Pancreas (tissue), 10 donors: ENCODE measurements at places on chromosomes 12 and 14. TPM values are rescaled to one million over a fixed set of nuclear protein-coding genes. Genes with fewer than 3 reads are reported as not detected.

- H3K36me3 ChIP-seq = no peaks in the 10 kb centered on the region
- no peak overlapping the region for H3K4me3 ChIP-seq
- no peak for DNase-seq
- H3K4me1 ChIP-seq = no peaks in the 10 kb centered on the region
- no peaks in the 10 kb centered on the region for H3K27me3 ChIP-seq
Measured at GRCh38 chr14:90344331-90345238, 12.8 kb upstream of the NRDE2 start.

- no peak overlapping the region for H3K27ac ChIP-seq
- H3K4me1 ChIP-seq = peaks cover 41% of the 10 kb centered on the region
Measured at GRCh38 chr12:68638171-68638570, 27.5 kb downstream of the RAP1B start.

GRCh38 chr12:120843472-120843871, 60.7 kb downstream of the SPPL3 start:
- H3K27ac ChIP-seq = no peak overlapping the region
- H3K4me3 ChIP-seq = no peak overlapping the region
- no peaks in the 10 kb centered on the region for H3K27me3 ChIP-seq
- H3K36me3 ChIP-seq = no peaks in the 10 kb centered on the region

DNA sequence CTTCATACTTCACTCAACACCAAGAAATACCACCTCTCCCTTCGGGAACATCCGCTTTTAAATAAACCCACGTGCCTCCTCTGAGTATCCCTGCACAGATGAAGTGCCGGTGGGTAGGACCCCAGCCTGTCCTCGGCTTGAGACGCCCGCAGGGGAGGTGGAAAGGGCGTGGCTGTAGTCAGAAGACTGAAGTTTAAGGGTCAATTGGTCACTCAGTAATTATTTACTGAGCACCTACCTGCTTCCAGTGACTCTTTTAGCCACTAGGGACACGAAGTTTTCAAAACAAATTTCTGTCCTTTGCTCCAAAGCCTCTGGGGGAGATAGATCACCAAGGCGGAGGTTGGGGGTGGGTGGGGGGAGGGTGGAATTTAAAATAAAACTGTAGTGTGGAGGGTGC, 309.4 kb downstream of the VRK1 start:
- H3K27me3 ChIP-seq = no peaks in the 10 kb centered on the region
- no peak for DNase-seq
- H3K4me1 ChIP-seq = no peaks in the 10 kb centered on the region

- H3K36me3 ChIP-seq = no peaks in the 10 kb centered on the region
- no peak overlapping the region for H3K4me3 ChIP-seq
- H3K4me1 ChIP-seq = no peaks in the 10 kb centered on the region
- DNase-seq = no peak
- H3K27ac ChIP-seq = no peak overlapping the region
- H3K27me3 ChIP-seq = no peaks in the 10 kb centered on the region
Measured at GRCh38 chr12:103348935-103349334, 146.8 kb downstream of the C12orf42 start.

DNA sequence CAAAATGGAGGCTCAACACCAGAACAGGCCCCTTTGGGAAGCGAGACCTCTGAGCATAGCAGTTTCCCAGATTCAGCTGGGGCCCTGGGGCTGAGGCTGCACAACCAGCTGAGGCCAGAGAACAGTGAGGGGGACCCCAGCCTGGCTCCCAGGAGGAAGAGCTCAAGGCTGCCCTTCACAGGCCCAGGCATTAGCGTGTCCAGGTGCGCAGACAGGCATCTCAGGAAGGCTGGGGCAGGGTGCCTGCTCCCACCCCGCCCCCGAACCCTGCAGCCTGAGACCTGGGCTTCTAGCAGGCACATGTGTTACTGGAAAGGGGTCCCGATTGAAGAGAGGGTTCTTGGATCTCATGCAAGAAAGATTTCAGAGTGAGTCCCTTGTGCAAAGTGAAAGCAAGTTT, 27.2 kb downstream of the CALM1 start:
- no peaks in the 10 kb centered on the region for H3K4me1 ChIP-seq
- no peaks in the 10 kb centered on the region for H3K36me3 ChIP-seq
- H3K27me3 ChIP-seq = no peaks in the 10 kb centered on the region
- DNase-seq = no peak
- H3K4me3 ChIP-seq = no peak overlapping the region

- H3K36me3 ChIP-seq = no peaks in the 10 kb centered on the region
- no peak overlapping the region for H3K27ac ChIP-seq
- no peak for DNase-seq
- H3K4me1 ChIP-seq = no peaks in the 10 kb centered on the region
- H3K27me3 ChIP-seq = no peaks in the 10 kb centered on the region
- no peak overlapping the region for H3K4me3 ChIP-seq
Measured at GRCh38 chr12:15346488-15346887, 24.2 kb downstream of the PTPRO start.

DNA sequence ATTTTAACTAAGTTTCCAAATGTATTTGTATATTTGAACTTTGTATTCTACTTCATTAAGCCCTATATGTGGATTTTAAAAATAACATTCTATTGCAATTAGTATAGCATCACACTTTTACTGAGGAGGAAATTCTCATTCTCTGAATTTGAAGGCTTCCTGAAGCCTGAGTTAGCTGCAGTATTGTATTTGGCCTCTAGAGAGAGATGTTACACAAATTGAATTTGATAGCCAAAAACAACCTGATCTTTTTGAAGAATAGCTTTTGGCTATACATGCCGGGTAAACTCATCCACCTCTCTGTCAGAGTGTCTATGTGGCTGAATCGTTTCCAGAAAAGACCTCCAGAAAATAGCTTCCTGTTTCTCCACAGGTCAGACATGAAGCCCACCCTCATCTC, 316.5 kb upstream of the OR4E1 start:
- H3K36me3 ChIP-seq = no peaks in the 10 kb centered on the region
- H3K27me3 ChIP-seq = no peaks in the 10 kb centered on the region
- H3K4me1 ChIP-seq = no peaks in the 10 kb centered on the region
- no peak for DNase-seq

DNA sequence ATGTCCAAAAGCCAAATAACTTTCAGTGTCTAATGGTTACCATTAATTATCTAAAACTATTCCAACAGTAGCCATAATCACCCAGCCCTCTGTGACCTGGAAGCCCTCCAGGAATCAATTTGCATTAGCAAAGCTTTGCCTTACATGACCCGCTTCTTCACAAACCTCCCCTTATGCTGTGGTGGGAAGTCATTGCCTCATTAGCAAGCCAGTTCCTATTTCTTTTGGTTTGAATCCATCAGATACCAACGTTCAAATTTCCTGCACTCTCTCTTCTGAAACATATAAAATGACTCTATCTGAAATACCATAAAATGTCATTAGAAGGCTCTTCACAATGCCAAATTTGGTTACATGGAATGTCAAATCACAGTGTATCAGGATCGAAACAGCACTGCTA, 268.3 kb upstream of the PRKD1 start:
- no peak overlapping the region for H3K4me3 ChIP-seq
- H3K27ac ChIP-seq = no peak overlapping the region
- DNase-seq = no peak
- no peaks in the 10 kb centered on the region for H3K4me1 ChIP-seq
- no peaks in the 10 kb centered on the region for H3K27me3 ChIP-seq

- no peak overlapping the region for H3K4me3 ChIP-seq
- H3K27ac ChIP-seq = no peak overlapping the region
- no peaks in the 10 kb centered on the region for H3K36me3 ChIP-seq
- no peak for DNase-seq
- no peaks in the 10 kb centered on the region for H3K27me3 ChIP-seq
Measured at GRCh38 chr14:61499991-61500390, 178.6 kb downstream of the PRKCH start.

DNA sequence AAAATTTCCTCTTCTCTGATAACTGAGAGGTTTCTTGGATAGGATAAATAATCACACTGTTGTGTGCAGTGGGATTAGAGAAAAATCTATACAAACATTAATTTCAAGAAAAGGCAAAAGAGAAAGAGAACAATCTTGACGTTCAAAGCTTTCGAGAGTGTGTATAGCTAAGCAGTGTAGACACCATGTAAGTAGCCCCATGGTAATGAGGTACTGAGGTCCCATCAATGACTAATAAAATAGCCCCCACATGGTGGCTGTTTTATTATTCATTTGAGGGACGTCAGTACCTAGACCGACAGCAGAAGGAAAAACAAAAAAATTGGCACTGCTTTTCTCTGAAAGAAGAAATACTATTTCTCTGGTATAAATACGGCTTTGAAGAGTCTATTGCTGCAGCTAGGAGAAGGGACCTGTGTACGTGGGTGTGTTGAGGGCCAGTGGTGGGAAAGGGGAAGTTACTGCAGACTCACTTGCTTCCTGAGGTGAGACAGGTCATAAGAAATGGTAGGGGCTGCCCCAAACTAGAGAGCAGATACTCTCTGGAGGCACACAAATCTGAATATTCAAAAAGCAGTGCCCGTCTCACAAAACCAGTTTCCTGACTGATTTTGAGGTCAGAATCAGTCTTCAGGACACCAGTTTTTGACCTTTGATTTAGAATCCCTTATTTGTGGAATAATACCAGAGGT, 339.8 kb downstream of the EMP1 start:
- no peaks in the 10 kb centered on the region for H3K36me3 ChIP-seq
- H3K27me3 ChIP-seq = no peaks in the 10 kb centered on the region
- DNase-seq = no peak
- no peak overlapping the region for H3K4me3 ChIP-seq

- H3K27me3 ChIP-seq = peaks cover 2% of the 10 kb centered on the region
- no peak overlapping the region for H3K27ac ChIP-seq
- H3K4me3 ChIP-seq = no peak overlapping the region
- H3K4me1 ChIP-seq = no peaks in the 10 kb centered on the region
Measured at GRCh38 chr12:65560286-65560685, 264.0 kb upstream of the HMGA2 start.

GRCh38 chr14:68969278-68970033, 9.6 kb downstream of the ACTN1 start:
- H3K4me1 ChIP-seq = peaks cover 12% of the 10 kb centered on the region
- H3K4me3 ChIP-seq = no peak overlapping the region
- peak overlapping the region; percentile 47 for H3K27ac ChIP-seq
- no peaks in the 10 kb centered on the region for H3K36me3 ChIP-seq

DNA sequence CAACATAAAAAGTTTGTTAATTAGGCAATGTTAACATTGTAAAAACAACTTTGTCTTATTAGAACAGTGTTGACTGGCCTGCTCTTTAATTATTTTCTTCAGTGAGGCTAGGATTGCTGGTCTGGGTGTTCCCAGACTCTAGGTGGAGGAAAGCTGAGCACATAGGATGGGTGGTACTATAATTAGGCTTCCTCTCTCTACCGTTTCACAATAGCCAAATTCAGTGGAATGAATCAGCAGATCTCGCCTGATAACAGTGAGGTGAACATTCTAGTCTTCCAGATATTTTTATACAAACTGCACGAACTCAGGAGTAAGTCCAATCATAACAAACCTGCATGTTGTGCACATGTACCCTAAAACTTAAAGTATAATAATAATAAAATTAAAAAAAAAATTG, 11.9 kb downstream of the PTGDR start:
- no peak overlapping the region for H3K27ac ChIP-seq
- DNase-seq = no peak
- no peak overlapping the region for H3K4me3 ChIP-seq
- H3K4me1 ChIP-seq = no peaks in the 10 kb centered on the region
- no peaks in the 10 kb centered on the region for H3K36me3 ChIP-seq

- H3K27ac ChIP-seq = no peak overlapping the region
- H3K4me3 ChIP-seq = no peak overlapping the region
- peaks cover 10% of the 10 kb centered on the region for H3K4me1 ChIP-seq
- no peak for DNase-seq
- no peaks in the 10 kb centered on the region for H3K27me3 ChIP-seq
Measured at GRCh38 chr14:75944607-75945241, 37.1 kb downstream of the TGFB3 start.

GRCh38 chr12:108198043-108198442, 69.0 kb downstream of the WSCD2 start:
- no peak overlapping the region for H3K27ac ChIP-seq
- DNase-seq = no peak
- H3K4me1 ChIP-seq = no peaks in the 10 kb centered on the region
- H3K27me3 ChIP-seq = no peaks in the 10 kb centered on the region
- H3K36me3 ChIP-seq = no peaks in the 10 kb centered on the region

- H3K36me3 ChIP-seq = no peaks in the 10 kb centered on the region
- no peak overlapping the region for H3K27ac ChIP-seq
- H3K4me3 ChIP-seq = no peak overlapping the region
- H3K27me3 ChIP-seq = no peaks in the 10 kb centered on the region
Measured at GRCh38 chr14:83568141-83568540, 1961.8 kb upstream of the FLRT2 start.

- H3K4me3 ChIP-seq = no peak overlapping the region
- H3K27me3 ChIP-seq = no peaks in the 10 kb centered on the region
- DNase-seq = no peak
- no peaks in the 10 kb centered on the region for H3K36me3 ChIP-seq
Measured at GRCh38 chr12:104698871-104699270, 242.1 kb downstream of the CHST11 start.

DNA sequence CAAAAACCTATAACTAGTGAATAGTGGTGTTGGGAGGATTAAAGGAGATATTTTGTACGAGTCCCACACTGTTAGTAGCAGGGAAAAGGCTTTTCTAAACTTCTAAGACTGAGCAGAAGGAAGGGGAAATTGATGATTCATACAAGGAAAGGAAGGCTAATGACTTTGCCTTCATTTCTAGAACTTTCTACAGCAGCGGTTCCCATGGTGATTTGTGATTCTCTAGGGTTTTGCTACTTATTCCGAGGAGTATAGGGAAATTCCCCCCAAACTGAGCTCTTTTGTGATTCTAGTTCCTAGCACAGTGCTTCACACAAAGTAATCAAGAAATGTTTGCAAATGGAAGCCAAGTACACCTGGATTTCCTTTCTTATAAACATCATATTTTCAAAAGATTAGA, 23.8 kb upstream of the PWP1 start:
- DNase-seq = no peak
- H3K4me1 ChIP-seq = no peaks in the 10 kb centered on the region
- no peaks in the 10 kb centered on the region for H3K27me3 ChIP-seq
- H3K4me3 ChIP-seq = no peak overlapping the region

DNA sequence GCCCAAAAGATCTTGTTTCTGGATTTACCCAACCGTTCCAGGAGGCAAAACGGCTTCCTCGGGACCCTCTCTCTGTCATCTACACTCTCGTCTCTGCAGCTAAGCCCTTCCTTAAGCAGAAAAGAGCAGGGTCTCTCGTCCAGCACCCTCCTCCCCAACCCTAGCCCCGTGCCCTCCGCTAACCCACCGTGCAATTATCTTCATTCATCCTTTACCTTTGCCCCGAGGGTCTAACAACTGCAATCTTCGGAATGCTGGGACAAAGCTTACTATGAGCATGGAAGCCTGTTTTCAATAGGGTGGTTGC, 276 bp upstream of the BMAL2 start:
- no peaks in the 10 kb centered on the region for H3K27me3 ChIP-seq
- peaks cover 8% of the 10 kb centered on the region for H3K4me1 ChIP-seq
- H3K27ac ChIP-seq = no peak overlapping the region
- H3K36me3 ChIP-seq = no peaks in the 10 kb centered on the region

GRCh38 chr14:102774391-102775153, 2.7 kb upstream of the TRAF3 start:
- H3K4me3 ChIP-seq = no peak overlapping the region
- H3K27ac ChIP-seq = no peak overlapping the region
- no peaks in the 10 kb centered on the region for H3K36me3 ChIP-seq

IL25 gene
- not detected for total RNA-seq

KLRG1 gene
- total RNA-seq = 0.79 TPM

TAS2R43 gene
- total RNA-seq = 0.28 TPM

CLEC4C gene
- total RNA-seq = not detected

RFX4 gene
- total RNA-seq = 0.24 TPM

KRT78 gene
- total RNA-seq = not detected

NUP107 gene
- 11.3 TPM for total RNA-seq

FAM222A gene
- total RNA-seq = 2.1 TPM

GRIP1 gene
- 5.1 TPM for total RNA-seq

CEBPE gene
- not detected for total RNA-seq

CD163 gene
- 77.0 TPM for total RNA-seq
